Caco-2 (cell line): ENCODE measurements at places on chromosomes 7 and 10. TPM values are rescaled to one million over a fixed set of nuclear protein-coding genes. Genes with fewer than 3 reads are reported as not detected.

DNA sequence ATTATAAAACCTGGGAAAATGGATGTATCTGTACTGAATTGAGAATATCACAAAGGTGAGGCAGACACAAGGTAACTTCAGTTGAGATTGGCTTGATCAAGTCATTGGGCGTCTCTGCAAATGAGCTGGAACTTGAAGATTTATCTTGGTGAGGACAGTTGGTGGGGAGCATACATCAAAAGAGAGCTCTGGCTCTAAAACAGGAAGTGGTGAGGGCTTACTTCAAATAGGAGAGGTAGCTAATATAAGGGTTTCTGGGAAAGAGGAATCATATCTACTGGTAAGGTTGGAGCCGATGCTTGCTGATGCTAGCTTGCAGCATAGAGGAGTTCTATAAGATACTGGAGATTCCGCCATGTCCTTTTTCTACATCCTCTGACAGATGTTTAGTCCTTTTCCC, 39.9 kb upstream of the FGL2 start:
- no peaks in the 10 kb centered on the region for H3K36me3 ChIP-seq
- 0 out of 2 replicates have a peak, but pooled peaks cover 9% of the 10 kb centered on the region for H3K4me1 ChIP-seq
- DNase-seq = no peak
- no peaks in the 10 kb centered on the region for H3K27me3 ChIP-seq

DNA sequence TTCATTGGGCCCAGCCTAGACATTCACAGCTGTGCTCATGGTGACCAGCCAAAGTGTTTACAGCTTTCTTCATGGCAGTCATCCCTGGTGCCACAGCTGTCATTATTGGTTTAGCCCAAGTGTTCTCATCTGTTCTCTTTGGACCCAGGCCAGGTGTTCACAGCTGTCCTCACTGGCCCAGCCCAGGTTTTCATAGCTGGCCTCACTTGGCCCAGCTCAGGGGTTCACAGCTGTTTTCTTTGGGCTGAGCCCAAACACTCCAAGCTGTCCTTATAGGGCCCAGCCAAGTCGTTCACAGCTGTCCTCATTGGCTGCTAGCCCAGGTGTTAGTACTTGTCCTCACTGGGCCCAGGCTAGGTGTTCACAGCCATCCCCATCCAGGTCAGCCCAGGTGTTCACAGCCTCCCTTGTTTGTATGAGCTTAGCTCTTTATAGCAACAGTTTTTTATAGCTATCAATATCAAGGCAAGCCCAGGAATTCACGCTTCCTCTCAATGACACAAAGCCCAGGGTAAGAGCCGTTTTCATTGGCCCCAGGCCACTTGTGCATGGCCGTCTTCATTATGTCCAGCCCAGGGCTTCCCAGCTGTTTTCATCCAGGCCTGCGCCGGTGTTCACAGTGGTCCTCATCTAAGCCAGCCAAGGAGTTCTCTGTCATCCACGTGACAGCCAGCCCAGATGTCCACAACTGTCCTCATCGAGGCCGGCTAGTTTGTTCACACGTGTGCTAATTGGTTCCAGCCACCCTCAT, 11.6 kb downstream of the FRG2B start:
- H3K4me1 ChIP-seq = no peaks in the 10 kb centered on the region
- H3K27ac ChIP-seq = no peak overlapping the region
- no peaks in the 10 kb centered on the region for H3K36me3 ChIP-seq
- no peak for DNase-seq

GRCh38 chr10:28663576-28664368, 13.5 kb upstream of the BAMBI start:
- peak; percentile 90 for DNase-seq

- H3K27me3 ChIP-seq = no peaks in the 10 kb centered on the region
- H3K4me1 ChIP-seq = peaks cover 29% of the 10 kb centered on the region
- peak overlapping the region; percentile 48 for H3K27ac ChIP-seq
Observed at GRCh38 chr10:99393036-99393435, 37.4 kb downstream of the GOT1 start.

The SP8 gene
- 13.2 and 13.3 TPM in 2 replicates for total RNA-seq

The PRKAR1B gene
- 56.6 and 60.0 TPM in 2 replicates for total RNA-seq

The MACC1 gene
- total RNA-seq = 87.7 and 96.7 TPM in 2 replicates

DNA sequence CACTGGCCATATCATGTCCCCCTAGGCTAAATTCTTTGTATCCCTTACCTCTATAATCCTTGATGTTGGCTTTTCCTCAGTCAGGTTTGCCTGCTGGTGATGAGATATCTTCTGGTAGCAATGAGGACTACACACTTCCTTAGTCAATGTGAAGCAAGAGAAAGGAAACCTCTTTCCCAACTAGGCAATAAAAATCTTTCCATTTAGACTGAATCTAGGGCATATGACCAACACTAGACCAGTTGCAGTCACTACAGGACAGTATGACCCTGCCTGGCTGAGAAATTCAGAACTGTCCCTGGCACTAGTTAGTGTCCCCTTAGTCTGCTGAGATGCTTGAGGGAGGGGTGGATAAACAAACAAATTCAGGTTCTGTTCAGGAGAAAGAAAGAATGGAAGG, 142.6 kb downstream of the RNLS start:
- no peaks in the 10 kb centered on the region for H3K27me3 ChIP-seq
- DNase-seq = no peak
- no peak overlapping the region for H3K4me3 ChIP-seq
- H3K36me3 ChIP-seq = no peaks in the 10 kb centered on the region
- no peaks in the 10 kb centered on the region for H3K4me1 ChIP-seq
- H3K27ac ChIP-seq = no peak overlapping the region

- H3K27ac ChIP-seq = no peak overlapping the region
- H3K27me3 ChIP-seq = no peaks in the 10 kb centered on the region; the same call in 1 of the 2 replicates
- no peak for DNase-seq
- no peak overlapping the region for H3K4me3 ChIP-seq
Observed at GRCh38 chr10:84204122-84204521, 9.8 kb downstream of the CDHR1 start.
